Germinal center (tissue), 1 donor: ENCODE measurements at places on chromosomes 7 and 10.

- DNase-seq: peak; percentile 38
Observed at GRCh38 chr10:102712089-102712488, 2.1 kb downstream of the ARL3 start.

DNA sequence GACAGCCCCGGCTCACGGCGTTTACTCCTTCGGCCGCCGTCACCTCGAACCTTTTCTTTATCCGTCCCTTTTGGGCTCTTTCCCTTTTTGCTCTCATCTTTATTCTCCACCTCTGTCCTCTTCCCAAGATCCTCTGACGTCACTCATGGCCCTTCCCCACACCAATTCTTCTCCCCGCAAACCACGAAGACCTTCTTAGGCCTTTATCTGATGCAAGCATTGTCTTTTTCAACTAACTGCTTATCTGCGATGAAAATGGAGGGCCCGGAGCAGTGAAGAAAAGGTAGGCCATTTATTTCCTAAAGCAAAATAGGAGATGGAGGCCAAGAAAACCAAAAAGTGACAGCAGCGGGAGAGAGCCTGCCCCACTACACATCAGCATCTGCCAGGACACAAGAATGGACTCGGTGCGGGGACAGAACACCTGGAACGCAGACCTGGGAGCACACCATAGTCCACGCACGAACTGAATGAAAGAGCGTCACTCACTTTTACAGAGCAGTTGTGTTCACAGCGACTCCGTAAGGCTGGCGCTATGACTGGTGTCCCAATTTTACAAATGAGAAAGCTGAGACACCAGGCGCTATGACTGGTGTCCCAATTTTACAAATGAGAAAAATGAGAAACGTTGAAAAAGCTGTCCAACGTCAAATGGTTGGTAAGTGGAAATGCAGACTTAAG lies 45.3 kb downstream of the ZNF777 start:
- no peak for DNase-seq

GRCh38 chr7:146728611-146729010 lies 612.0 kb downstream of the CNTNAP2 start:
- no peak for DNase-seq

DNA sequence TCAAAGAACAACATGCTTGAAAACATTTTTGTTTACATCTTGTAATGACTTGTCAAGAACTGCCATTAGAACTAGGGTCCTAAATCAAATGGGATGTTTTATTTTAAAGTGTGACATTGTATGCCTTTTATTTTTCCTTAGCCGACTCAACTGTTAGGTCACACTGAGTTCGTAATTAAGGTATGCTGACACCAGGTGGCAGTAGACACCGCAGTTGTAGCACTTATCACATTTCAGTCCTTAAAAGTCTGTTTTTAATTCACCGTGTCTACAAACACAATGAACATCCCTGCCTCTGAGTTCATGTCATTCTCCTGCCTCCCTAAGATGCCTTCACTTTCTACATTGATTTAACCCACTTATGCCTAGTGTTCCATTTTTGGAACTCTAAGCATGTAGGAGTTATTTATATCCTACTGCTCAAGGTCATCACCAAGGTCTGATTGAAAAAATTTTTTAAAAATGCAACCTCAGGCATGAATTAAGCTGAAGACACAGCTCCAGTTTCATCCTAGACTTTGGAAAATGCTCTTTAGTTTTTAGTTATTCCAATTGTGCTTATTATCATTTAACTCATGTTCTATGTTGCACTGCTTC lies 186.1 kb downstream of the BMPER start:
- peak; percentile 13 for DNase-seq

DNA sequence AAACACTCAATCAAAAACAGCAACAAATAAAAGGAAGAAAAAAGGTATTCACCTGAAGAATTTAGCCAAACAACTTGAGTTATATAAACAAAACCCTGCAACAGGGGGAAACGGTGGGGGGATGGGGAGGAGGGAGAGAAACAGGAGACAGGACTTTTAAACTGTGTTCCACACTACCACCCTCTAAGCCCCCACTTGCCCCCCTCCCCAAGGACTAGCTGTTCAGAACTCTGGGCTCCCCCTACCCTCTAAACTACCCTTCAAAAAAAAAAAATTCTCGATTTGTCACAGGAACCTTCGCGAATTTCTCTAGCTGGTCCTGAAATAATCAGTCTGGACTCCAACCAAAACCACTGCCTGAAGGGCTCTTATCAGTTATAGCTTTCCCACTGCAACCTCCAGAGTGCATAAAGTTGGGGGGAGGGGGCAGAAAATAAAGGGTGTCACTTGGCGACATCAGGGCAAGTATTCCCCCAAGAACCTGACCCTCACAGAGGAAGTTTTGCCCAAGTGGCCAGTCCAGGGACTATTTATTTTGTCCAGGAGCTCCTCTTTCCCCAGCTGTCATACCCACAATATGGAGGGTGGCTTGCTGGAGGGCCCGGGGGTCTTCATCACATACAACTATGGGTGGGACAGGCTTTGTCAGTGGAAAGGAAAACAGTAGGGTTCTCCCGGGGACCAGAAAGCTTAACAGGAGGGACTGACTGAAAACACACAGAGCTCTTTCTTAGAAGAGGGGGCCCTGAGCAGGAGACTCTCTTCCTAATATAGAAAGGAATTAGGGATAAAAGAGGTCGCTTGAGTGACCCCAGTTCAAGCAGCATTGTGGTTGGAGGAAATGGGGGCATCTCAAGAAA lies 1.3 kb downstream of the UBE2H start:
- peak; percentile 24 for DNase-seq

DNA sequence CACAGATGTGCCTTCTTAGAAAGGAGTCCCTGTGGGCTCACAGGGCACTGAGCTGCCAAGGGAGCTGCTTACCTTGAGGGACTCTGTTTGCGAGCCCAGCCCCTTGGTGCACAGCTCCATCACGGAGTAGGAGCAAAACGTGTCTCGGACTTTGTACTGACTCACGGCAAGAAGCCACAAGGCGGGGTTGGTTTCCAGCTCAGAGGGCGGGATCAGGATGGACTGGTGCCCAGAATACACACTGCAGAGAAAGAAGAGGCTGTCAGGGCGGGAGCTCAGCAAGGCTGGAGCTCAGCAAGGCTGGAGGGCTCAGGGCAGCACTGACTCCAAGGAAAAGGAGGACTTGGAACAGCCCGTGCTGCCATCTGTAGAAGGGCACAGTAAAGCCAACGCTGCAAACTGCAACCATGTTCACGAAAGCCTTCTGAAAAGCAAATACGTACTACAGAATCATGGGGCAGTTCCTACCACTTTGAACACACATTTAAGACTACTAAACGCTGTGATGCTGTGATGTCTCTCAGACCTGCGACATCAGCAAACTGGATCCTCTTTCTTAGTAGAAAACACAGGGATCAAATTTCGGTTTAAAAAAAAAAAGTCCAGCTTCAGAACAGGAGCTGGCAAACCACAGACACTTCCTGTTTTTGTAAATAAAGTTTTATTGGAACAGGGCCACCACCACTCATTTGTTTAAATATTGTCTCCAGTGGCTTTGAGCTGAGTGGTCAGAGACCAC lies 194.3 kb downstream of the ZMYND11 start:
- DNase-seq: no peak

DNA sequence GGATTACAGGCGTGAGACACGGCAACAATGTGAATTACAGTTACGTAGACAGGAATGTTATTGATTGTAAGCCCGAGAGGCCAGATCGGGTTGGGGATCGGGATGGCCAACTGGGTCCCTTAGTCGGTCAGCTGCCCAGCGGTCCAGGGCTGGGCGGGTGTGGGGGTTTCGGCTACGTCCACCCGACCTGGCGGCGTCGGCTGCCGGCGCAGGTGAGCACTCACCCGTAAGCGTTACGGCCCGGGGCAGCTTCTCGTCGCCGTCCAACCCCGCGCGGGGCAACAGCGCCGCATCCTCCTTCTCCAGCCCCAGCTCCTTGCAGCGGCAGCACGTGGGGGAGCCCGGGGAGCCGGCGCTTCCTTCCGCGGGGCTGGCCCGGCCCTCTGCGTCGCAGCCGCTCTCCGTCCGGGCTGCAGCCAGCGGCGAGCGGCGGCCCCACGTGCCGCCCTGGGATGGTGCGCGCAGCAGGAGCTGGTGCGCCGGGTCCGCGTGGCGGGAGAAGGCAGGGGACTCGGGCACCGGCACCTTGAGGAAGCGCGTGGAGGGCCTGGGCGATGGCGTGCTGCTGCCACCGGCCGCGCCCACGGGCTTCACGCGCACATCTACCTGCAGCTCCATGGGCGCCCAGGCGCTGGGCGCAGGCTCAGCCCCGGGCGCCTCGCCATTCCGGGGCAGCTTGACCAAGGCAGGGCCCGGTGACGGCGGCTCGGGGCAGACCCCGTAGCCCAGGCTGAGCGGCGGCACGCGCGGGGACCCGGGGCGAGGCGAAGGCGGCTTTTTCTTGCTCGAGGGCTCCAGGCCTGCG lies 609 bp downstream of the KLRG2 start:
- DNase-seq: no peak

DNA sequence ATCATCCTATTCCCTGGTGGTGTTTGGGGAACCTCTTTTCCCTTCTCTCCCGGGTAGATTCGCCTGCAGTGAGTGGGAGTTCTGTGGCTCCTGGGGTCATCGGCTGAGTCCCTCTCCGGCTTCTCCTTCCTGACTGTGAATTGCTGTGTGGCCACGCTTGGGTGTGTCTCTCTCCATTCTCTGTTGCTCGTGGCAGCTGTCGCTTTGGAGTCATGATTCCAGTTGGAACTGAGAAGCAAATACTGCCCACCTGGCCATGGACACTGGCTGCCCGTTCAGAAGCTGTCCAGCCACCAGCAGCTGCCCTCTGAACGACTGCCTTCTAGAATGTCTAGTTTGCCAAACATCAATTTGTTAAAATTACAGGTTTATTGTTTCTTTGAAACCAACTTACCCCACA lies 23.1 kb upstream of the PITRM1 start:
- DNase-seq: no peak

DNA sequence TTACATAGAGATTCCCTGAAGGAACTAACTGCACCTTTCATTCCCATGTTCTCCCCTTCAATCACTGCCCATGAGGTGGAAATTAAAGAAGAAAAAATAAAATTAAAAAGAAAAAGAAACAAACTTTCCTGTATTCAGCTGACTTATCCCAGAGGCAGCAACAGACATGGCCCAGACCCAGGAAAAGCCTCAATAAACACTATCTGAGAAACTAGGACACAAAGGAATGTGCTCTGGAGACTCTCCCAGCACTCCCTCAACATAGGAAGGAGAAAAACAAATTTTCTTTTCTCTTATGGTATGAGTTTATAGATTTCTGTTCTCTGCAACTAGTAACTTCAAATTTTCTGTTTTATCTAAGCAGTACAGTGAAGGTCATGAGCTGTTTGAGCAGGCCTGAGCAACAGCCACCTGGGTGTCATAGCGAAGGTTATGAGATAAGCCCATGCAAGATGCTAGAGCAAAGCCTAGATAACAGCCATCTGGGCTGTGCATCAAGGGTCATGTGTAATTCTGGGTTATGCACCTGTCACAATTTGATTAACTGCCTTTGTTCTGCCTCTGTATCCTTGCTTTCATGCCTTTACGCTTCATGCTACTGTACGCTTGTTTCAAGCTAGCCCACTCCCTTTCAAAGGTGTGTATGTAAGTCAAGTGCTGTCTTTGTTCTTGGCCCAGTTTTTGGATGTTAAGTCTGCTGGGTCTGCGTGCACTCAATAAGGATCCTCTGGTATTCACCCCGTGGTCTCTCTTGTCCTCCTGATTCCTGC lies 11.0 kb upstream of the OR6B1 start:
- no peak for DNase-seq

DNA sequence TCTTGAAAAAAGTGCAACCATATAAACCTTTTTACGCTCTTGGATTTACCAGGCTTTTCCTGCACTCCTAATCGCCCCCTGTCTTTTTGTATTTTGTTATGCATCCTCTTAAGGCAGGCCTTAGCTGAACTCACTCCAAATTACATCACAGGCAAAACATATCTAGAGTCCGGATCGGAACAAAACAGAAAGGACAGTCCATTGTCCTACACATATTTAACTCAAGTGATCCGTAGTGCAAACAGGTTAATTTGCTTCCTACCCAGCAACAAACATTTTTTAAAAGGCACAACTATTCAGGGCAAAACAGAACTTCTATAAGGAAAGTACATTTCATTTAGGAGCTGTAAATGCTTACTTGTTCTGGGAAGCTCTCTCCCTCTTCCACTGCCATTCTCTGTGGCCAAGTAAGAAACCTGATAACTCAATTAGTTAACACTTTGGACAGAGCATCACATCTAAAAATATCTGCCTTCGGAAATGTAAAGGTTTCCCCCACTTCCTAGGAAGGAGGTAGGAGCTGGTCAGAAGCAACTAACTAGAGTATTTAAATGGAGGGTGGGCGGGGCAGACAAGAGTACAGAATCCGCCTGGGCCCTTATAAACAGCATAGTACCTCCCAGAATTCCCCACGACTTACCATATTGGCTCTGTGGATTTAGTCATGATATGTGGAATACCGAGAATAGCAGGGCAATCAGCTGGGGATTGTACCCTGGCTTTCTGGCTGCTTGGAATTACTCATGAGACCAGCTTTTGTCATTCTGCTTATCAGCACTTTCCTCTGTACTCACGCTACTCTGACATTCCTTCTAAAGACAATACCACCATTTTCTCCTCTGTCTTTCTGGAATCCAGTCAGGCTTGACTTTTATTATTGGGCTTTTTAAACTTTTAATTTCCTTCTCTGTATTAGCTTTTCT lies 89.5 kb downstream of the ANK3 start:
- no peak for DNase-seq

GRCh38 chr10:28559618-28560017 lies 26.7 kb downstream of the WAC start:
- DNase-seq: no peak

GRCh38 chr10:80453842-80454512 lies at the start of gene TSPAN14:
TSS of gene TSPAN14 (plus strand) at chr10:80454310. CDS start at chr10:80489234, 34,924 bp downstream.
- peak; percentile 89 for DNase-seq

GRCh38 chr7:1662101-1662500 lies 8.0 kb upstream of the ELFN1 start:
- no peak for DNase-seq

DNA sequence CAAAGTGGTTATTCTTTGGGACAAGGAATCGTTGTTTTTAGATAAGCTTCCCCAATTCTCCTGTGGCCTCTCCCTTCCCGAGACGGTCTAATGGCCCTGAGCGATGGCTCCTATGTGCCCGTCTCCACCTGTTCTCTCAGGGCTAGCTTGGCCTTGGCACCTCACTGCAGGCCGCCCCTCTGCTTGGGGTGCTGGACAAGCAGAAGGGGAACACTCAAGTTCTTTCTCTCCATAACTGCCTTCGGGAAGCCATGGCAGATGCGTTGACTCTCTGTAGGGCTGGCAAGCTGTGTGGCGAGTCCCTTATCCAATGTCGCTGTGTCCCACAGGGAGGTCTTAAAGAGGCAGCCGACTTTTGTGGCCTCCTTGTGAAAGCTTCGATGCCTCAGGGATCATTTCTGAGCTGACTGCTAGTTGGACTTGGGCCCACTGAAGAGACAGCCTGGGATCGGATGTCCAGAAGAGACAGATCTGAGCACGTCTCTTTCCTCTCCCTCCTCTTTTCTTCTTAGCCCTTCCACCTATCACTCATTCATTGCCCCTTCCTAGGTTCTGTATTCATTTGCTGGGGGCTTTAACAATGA lies 70.8 kb downstream of the GRK5 start:
- DNase-seq: no peak
